ENCODE measurements at places on chromosomes 5 and 9. TPM values are rescaled to one million over a fixed set of nuclear protein-coding genes. Genes with fewer than 3 reads are reported as not detected.

Gene KIF24
- total RNA-seq: 1.6 TPM

Gene GPSM1
- total RNA-seq: 31.8 TPM

Gene DBH
- total RNA-seq: not detected

Gene TMC1
- total RNA-seq: 0.65 TPM

Gene LIX1
- 0.33 TPM for total RNA-seq

Gene SEMA4D
- 33.4 TPM for total RNA-seq

Gene DIAPH1
- 38.8 TPM for total RNA-seq

Gene GPX8
- total RNA-seq: 14.5 TPM

Gene POLK
- total RNA-seq: 19.9 TPM

Gene SDHA
- total RNA-seq: 702 TPM

DNA sequence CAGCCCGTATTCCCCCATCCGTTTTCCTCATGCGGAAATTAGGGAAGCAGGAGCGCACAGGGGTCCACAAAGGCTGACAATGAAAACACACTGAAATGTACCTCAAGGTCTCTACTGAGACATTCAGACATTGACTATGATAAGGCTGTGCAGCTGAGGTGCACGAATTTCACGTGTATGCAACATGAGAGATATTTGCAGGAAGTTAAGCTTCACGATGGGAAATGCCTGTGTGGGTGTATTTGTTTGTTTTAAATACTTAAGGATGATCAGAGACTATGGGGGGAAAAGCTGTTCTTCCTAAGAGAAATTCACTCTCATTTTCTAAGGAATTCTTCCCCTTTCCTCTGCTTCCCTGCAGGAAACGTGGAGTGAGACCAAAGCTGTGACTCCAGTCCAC lies 2.6 kb upstream of the SPATA31E1 start:
- no peak for DNase-seq

DNA sequence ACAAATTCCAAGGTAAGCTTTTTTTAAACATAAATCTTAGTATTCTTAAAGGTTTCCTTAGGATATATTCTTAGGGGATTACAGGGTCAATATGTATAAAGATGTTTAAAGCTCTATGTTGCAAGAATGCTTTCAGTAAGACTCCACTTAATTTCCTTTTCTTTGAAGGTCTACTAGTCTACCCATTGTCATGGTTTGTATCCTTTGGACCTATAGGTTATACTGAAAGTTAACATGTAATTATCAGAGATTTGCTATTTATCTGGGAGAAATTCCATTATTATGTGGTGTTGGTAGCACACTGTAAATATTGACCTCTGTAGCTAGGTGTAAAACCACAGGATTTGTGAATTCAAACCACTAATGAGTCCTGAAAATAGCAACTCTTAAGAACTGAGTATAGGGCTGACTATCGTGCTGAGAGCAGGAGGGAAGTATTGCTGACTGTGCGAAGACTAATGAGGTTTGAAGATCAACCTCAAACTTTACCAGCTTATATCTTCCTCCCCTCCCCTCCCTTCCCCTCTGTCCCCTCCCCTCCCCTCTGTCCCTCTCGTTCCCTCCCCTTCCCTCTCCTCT lies 85.6 kb downstream of the GADD45G start:
- DNase-seq: no peak

DNA sequence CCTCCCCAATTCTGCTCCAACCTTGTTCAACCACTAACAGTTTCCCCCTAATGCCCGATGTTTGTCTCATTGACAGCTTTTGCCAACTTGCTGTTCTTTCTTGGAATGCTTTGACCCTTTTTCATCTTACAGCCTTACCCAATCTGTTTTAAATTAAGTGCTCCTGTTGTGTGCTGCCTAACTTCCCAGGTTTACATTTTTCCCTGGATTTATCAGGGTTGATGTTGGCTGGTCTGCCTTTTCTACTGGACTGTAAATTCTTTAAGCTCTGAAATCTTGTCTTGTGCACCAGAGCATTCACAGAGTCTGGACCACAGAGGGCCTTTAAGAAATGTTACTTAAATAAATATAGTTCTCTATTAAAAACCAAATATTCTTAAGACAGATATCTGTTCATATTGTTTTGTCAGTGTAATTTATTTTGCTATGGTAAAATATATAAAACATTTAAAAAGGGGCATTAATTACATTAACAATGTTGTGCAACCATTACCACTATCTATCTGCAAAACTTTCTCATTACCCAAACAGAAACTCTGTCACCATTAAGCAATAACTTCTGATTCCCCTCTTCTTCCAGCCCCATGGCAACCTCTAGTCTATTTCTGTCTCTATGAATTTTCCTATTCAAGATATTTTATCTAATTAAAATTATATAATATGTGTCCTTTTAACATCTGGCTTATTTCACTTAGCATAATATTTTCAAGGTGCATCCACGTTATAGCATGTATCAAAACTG lies 73.0 kb downstream of the OSTF1 start:
- DNase-seq: no peak

DNA sequence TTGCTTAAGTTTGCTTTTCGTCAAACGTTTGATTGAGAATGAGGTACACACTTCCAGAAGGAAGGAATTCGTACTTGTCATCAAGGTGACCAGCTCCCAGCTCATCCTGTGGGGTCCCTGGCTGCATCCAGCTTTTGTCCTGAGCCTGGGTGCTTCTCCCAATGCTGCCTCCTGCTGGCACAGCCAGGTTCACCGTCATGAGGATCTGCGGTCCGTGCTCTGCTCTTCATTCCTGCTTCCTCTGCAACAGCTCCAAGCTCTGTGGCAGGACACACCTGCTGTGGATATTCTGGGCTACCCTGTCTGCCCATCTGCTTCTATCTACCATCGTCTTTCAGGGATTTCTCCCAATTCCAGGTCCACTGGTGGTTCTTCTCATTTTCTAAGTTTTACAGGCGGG lies 13.3 kb upstream of the UBE2QL1 start:
- no peak for DNase-seq

DNA sequence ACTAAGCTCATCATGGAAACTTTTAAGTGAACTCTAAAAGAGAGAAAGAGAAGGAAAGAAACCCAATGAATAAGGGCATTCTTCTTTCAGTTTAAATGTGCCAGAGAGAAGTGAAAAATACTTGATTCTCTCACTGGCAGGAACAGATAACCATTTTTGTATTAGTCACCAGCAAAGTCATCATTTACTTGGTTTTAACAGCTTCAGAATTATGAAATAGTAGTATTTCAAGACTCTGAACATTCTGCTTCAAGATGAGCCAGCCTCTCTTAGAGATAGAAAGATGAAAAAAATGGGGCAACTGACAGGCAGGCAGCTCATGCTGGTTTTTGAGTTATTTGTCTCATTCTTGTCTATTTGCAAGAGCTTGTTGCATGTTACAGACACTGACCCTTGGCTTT lies 103.5 kb downstream of the GCNT1 start:
- DNase-seq: no peak

- no peak for DNase-seq
Observed at GRCh38 chr5:152221721-152222629, 183.1 kb downstream of the NMUR2 start.

DNA sequence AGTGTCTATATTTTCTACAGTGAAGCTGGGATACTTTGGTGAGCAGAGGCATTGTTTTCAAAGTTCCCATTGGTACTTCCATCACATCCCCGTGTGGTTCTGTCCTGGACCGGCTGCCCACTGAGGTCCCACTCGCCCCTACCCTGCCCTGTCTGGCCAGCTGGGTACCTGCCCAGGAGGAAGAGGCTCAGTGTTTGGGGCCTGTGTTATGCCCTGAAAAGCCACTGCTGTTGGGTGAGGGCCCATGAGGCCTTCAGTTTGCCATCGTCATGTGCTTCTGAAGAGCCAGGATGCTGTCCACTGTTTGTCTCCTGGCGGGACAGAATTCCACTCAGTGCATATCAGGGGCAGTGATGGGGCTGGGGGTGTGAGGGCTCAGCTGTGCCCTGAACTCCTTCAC lies 2.6 kb upstream of the CEP72 start:
- no peak for DNase-seq

DNA sequence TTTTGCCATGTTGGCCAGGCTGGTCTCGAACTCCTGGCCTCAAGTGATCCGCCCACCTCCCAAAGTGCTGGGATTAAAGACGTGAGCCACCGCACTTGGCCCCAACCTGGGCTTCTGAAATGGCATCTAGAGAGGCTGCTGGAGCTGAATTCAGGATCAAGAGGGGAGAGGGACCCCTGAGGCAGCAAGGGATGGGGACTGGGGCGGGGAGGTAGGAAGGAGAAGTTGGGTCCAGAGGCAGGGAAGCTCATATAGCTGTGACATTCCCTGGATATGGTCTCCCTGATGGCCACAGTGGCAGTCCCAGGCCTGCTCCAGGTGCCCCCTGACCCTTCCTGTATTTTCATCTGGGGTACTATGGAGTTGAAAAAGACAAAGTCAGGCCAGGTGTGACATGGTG lies 12.1 kb downstream of the REEP2 start:
- no peak for DNase-seq

GRCh38 chr5:56012281-56012963 lies 17.7 kb upstream of the IL6ST start:
- DNase-seq: no peak

DNA sequence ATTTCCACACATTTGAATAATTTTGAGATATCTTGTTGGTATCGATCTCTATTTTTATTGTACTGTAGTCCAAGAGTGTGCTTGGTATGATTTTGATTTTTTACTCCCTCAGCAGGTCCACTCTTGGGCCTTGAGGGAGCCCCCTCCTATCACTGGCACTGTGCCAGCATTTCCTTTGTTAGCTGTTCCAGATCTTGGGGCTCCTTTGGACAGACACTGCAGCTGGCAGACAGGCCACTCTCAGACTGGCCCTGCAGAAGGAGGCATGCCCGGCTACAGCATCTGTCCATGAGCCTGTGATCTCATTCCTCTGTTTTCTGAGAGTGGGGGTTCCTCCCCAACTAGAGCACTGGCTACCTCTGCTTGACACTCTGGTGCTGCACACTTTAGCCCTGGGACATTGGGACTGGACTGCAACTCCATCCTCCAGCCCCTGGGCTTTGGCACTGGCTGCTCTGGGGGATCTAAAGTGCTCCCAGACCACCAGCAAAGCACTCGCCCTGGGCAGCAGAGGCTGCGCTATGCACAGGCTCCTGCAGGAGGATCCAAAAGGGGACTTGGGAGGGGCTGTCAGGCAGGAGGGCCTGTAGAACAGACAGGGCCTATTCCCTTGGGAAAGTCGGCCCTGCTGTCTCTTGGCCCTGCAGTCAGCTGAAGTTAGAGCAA lies 271.3 kb upstream of the DMAC1 start:
- no peak for DNase-seq

GRCh38 chr5:148829248-148829594 lies 2.8 kb downstream of the ADRB2 start:
- DNase-seq: no peak

- DNase-seq: no peak
Observed at GRCh38 chr5:94941122-94941755, 322.8 kb downstream of the SLF1 start.

DNA sequence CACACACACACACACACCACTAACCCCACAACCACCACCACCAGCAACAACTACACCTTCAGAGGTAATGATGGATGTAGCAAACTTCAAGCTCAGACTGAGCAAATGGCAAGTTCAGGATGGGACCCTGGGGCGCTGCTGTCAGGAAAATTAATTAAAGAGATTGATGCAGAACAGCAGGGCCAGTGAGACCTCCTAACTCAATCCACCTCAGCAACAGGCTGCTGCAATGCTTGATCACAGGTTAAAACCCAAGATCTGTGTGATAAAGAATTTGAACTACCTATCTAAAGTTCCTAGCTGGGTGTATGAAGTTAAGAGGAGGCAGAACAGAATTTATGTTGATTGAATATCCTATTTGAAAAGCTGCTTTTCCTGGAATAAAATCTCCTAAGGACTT lies 140.3 kb upstream of the FER start:
- DNase-seq: no peak

GRCh38 chr9:33868440-33868973 lies 51.5 kb downstream of the UBE2R2 start:
- no peak for DNase-seq

DNA sequence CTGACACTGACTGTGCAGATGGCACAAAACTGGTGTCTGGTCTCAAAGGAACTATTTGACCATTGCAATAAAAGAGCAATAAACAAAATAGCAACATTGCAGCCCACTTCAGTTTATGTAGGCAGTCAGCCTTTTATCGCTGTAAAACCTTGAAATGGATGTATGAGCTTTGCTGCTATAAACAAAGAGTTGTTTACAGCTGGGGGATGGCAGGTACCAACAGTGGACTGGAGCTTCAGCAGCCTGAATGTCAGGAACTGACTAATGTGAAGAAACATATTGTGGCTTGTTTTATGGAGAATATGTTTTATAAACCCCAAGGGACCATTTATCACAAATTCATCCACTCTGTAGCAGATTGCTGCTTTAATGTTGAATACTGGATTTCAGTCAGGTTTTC lies 78.0 kb downstream of the PTPRD start:
- DNase-seq: no peak

DNA sequence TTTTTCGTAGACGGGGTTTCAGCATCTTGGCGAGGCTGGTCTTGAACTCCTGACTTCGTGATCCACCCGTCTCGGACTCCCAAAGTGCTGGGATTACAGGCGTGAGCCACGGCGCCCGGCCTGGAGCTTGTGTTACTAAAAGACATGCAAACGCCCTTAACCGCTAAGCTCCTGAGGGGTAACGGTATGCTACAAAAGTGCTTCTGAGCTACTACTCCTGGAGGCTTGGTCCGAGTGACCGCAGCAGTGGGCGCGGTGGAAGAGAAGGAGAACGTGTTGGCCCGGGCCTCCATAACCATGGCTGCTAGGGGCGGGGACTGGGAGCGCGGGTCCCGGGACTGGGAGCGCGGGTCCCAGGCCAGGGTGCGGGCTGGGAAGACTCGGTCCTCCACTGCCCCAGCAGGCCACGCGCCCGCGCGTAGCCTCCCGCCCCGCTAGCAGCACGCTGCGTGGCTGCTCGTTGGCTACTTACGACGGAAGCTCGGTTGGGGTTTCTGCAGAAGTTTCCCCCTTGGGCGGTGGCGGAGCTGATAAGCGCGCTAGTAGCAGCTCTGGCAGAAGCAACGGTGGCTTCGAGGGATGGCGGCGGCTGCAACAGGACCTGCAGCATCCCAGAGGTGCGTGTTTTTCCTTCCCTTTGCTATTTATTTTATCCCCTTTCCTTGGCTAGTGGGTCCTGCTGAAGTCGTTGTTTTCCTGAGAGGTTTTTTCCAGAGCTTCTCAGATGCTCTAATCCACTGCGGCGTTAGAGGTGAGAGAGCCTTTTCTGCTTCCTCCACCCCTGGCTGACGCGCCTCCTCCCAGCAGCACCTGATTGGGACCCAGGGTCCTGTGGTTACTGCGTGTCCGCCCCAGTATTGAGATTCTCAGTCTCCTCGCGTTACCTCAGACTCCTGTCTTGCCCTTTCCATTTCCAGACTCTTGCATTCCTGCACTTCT lies 69.2 kb upstream of the CCDC180 start:
- peak; percentile 84 for DNase-seq
